ENCODE measurements at places on chromosomes 6 and 20. TPM values are rescaled to one million over a fixed set of nuclear protein-coding genes. Genes with fewer than 3 reads are reported as not detected.
A peak's percentile ranks its signal among the peaks of the same experiment; 100 is the strongest.

MLIP gene
- polyA plus RNA-seq = 3.6 TPM

LMBRD1 gene
- polyA plus RNA-seq = 108 TPM

TFEB gene
- polyA plus RNA-seq = 19.9 TPM

- H3K27ac ChIP-seq = peak overlapping the region; percentile 84
- no peaks in the 10 kb centered on the region for H3K4me1 ChIP-seq
- H3K36me3 ChIP-seq = no peaks in the 10 kb centered on the region
- peak overlapping the region; percentile 90 for H3K4me3 ChIP-seq
- DNase-seq = no peak
These were observed 356 bp upstream of the IRAK1BP1 start for GRCh38 chr6:78867020-78867369.

- DNase-seq = no peak
- no peak overlapping the region for H3K27ac ChIP-seq
- H3K27me3 ChIP-seq = no peaks in the 10 kb centered on the region
- H3K36me3 ChIP-seq = peaks cover 4% of the 10 kb centered on the region
- no peak overlapping the region for H3K4me3 ChIP-seq
These were observed 10.7 kb downstream of the PTPRA start for GRCh38 chr20:2883726-2884637.

DNA sequence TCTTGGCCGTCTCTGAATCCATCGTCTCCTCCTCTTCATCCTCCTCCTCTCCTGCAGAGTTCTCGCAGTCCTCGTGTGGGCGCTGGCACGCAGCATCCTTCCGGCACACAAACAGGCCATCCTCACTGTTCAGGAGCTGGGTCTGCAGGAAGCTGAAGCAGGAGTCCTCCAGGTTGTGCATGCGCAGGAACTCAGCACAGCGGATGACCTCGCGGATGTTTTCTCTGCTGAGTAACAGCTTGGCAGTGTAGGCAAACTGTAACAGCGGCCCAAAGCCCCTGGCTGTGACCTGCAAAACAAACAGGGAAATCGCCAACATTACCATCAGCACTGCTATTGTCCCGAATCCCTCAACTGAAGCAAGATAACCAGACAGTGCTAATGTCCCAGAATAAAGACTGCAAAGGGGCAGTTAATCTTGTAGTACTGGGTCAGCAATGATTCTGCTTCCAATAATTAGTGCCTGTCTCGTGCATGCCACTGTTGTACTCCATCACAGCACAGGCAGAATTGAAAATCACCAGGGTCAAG, 57.4 kb downstream of the GJA10 start:
- no peak overlapping the region for H3K27ac ChIP-seq
- H3K27me3 ChIP-seq = no peaks in the 10 kb centered on the region
- H3K4me1 ChIP-seq = no peaks in the 10 kb centered on the region
- H3K36me3 ChIP-seq = no peaks in the 10 kb centered on the region

- H3K4me3 ChIP-seq = no peak overlapping the region
- no peak for DNase-seq
- H3K4me1 ChIP-seq = no peaks in the 10 kb centered on the region
These were observed 18.0 kb upstream of the ZFAND3 start for GRCh38 chr6:37801605-37801940.

DNA sequence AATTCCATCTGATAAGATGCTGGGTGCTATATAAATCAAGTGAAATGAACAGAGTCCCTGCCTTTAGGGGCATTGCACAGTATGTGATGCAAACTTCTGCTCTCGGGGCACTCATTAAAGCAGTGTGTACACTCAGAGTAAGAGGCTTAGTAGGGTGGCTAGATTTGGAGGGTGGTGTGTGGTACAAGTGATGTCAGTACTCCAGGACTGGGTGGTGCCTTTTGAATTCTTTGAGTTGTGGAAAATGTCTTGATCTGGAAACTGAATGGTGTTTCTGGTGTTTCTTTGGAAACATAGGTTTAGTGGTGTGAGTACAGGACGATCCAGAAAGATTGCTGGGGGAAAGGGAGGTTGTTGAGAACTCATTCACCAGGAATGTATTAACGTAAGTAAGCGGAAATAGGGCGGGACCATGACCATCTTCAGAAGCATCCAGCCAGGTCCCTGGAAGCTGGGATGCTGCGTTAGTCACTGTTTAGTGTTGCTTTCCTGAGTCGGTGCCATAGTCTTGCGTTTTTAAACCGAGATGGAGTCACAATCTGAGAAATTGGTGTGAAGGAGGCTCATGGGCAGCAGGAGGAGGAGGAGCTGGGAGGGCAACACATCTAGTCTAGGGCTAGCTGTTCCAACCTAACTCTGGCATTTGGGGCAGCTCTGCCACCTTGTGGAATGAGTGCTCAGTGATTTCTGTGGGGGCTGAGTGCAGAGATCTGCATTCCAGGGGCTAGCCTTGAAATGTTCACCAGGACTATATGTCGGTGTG, 70.3 kb downstream of the SCAND1 start:
- no peak overlapping the region for H3K27ac ChIP-seq
- H3K27me3 ChIP-seq = no peaks in the 10 kb centered on the region
- no peaks in the 10 kb centered on the region for H3K4me1 ChIP-seq
- H3K4me3 ChIP-seq = no peak overlapping the region
- peak; percentile 61 for DNase-seq

DNA sequence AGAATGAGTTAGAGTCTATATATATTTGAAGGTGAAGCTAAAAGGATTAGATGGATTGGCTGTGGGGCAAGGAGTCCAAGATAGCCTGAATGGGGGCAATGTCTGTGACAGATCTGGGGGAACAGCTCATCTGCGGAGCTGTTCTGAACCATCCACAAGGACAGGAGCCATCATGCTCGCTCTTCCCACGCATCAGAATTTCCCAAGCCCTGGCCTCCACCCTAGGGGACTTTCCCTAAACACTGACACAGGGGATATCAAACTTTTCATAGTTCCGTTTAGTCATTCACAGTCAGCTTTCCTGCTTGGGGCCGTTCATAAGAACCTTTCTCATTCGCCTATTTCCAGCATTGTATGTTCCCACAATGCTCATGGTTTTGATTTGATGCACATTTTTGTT, 37.6 kb upstream of the CCN6 start:
- H3K27me3 ChIP-seq = no peaks in the 10 kb centered on the region
- DNase-seq = no peak
- H3K4me1 ChIP-seq = peaks cover 2% of the 10 kb centered on the region
- no peak overlapping the region for H3K27ac ChIP-seq
- no peak overlapping the region for H3K4me3 ChIP-seq

- no peaks in the 10 kb centered on the region for H3K4me1 ChIP-seq
- DNase-seq = no peak
- H3K36me3 ChIP-seq = no peaks in the 10 kb centered on the region
- H3K4me3 ChIP-seq = no peak overlapping the region
- H3K27ac ChIP-seq = no peak overlapping the region
- no peaks in the 10 kb centered on the region for H3K27me3 ChIP-seq
These were observed 16.2 kb upstream of the BEND6 start for GRCh38 chr6:56938649-56939191.

GRCh38 chr6:149680503-149680902, 32.0 kb upstream of the KATNA1 start:
- H3K27me3 ChIP-seq = no peaks in the 10 kb centered on the region
- DNase-seq = no peak
- no peaks in the 10 kb centered on the region for H3K4me1 ChIP-seq
- peaks cover 20% of the 10 kb centered on the region for H3K36me3 ChIP-seq
- H3K27ac ChIP-seq = no peak overlapping the region

- no peak overlapping the region for H3K4me3 ChIP-seq
- no peaks in the 10 kb centered on the region for H3K27me3 ChIP-seq
- no peak overlapping the region for H3K27ac ChIP-seq
These were observed 5.3 kb upstream of the TNFRSF6B start for GRCh38 chr20:63690898-63691710.

DNA sequence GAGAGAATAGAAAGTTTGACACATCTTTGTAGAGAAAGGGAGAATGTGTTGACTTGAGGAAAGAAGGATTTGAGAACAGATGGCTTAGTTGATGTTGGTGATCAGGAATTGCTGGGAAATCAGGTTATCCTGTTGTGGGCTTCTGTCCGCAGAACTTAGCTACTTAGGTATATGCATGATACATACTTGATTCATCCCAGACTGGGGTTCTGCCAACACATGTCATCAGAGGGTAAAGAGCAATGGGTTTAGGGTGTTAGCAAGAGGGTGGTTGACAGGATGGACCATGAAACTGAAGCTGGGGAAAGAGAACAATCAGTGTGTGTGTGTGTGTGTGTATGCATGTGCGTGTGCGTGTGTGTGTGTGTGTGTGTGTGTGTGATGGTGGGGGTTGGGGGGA, 50.6 kb upstream of the NELFCD start:
- DNase-seq = no peak
- H3K36me3 ChIP-seq = no peaks in the 10 kb centered on the region
- H3K27ac ChIP-seq = no peak overlapping the region
- H3K4me1 ChIP-seq = no peaks in the 10 kb centered on the region
- no peak overlapping the region for H3K4me3 ChIP-seq

Data from small intestine (tissue), 16 donors.